ENCODE measurements at places on chromosomes 16 and 17.

GRCh38 chr16:20410121-20410723 lies 888 bp downstream of the ACSM5 start:
- H3K4me1 ChIP-seq = peaks cover 3% of the 10 kb centered on the region
- H3K27ac ChIP-seq = no peak overlapping the region
- no peak for DNase-seq
- H3K36me3 ChIP-seq = no peaks in the 10 kb centered on the region
- H3K4me3 ChIP-seq = no peak overlapping the region
- H3K27me3 ChIP-seq = no peaks in the 10 kb centered on the region

DNA sequence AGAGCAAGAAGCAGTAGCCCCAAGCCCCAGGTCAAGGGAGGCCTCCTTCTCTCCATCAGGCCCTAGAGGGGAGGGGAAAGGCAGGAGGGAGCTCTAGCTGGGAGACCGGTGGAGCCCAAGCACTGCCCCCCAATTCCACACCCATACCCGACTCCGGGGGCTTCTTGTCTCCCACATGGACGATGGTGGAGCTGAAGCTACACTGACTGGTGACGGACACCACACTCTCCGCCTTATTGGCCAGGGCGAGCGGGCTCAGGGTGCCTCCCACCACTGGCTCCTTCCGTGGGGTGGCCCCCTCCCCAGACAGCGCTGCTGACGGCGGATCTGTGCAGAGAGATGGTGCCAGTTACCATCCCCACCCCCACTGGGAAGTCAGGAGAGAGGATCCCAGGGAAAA lies 6.4 kb downstream of the PER1 start:
- peaks cover 8% of the 10 kb centered on the region for H3K36me3 ChIP-seq
- no peak for DNase-seq
- H3K4me3 ChIP-seq = no peak overlapping the region

DNA sequence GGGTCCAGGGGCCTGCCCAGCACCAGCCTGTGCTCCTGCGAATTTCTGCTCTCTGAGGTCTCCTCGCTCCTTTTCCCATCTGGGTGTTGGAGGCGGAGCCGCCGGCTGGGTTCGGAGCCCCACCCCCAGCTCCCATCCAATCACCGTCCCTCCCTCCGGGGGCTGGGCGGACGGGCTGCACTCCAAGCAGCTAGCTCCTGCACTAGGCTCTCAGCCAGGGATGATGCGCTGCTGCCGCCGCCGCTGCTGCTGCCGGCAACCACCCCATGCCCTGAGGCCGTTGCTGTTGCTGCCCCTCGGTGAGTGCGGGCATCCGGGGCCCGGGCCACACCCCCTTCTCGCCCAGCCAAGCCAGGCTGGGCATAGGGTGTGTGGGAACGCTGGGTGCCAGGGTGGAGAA lies at the start of gene NRN1L:
NRN1L (plus strand) TSS at position 202 of the 400 bp plus-strand sequence; CDS start at position 221, 19 bp downstream.
- H3K4me1 ChIP-seq = peaks cover 3% of the 10 kb centered on the region
- DNase-seq = peak; percentile 95
- no peak within 1 kb of the TSS for H3K4me3 ChIP-seq
- peaks cover 15% of the 10 kb centered on the region for H3K36me3 ChIP-seq
- no peak within 1 kb of the TSS for H3K27ac ChIP-seq
- no peaks in the 10 kb centered on the region for H3K27me3 ChIP-seq

DNA sequence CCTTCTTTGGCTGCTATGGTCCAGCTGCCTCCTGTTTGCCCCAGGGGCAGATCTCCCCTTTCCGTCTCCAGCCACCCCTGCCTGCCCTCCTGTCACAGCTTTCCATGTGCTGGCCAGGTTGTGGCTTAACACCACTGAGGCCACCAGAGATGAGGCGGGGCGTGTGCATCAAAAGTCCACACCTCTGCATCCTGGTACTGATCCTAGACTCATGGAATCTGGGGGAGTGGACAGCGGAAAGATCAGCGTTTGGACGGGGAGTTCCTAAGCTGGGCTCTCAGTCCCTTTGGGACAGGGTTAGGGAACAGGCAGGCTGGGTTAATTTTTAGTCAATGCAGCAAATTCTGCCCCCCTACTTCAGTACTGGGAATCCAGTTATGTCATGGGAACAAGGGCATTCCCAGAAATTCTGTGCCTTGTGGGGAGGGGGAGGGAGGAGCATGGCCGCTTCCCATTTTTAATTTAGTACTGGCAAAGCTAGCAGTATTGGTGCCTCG lies 3.9 kb downstream of the IGFBP4 start:
- no peaks in the 10 kb centered on the region for H3K27me3 ChIP-seq
- H3K27ac ChIP-seq = no peak overlapping the region
- no peak overlapping the region for H3K4me3 ChIP-seq
- H3K4me1 ChIP-seq = peaks cover 3% of the 10 kb centered on the region
- no peak for DNase-seq
- no peaks in the 10 kb centered on the region for H3K36me3 ChIP-seq

- H3K4me1 ChIP-seq = no peaks in the 10 kb centered on the region
- H3K27me3 ChIP-seq = no peaks in the 10 kb centered on the region
- H3K27ac ChIP-seq = no peak overlapping the region
These were observed 8.9 kb downstream of the OR4D1 start for GRCh38 chr17:58156839-58157803.

DNA sequence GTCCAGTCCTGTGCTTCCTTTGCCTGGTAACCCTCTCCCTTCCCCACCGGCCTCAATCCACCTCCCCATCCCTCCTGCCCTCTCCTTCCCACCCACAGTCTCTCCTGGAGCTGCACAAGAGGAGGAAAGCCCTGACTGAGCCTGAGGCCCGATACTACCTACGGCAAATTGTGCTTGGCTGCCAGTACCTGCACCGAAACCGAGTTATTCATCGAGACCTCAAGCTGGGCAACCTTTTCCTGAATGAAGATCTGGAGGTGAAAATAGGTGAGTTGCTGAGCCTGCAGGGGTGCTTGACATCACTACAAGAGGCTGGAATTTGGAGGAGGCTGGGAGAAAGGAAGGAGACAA lies 1.3 kb downstream of the PLK1 start:
- no peak overlapping the region for H3K27ac ChIP-seq
- H3K4me1 ChIP-seq = peaks cover 2% of the 10 kb centered on the region
- H3K36me3 ChIP-seq = peaks cover 16% of the 10 kb centered on the region
- peak overlapping the region; percentile 41 for H3K4me3 ChIP-seq

DNA sequence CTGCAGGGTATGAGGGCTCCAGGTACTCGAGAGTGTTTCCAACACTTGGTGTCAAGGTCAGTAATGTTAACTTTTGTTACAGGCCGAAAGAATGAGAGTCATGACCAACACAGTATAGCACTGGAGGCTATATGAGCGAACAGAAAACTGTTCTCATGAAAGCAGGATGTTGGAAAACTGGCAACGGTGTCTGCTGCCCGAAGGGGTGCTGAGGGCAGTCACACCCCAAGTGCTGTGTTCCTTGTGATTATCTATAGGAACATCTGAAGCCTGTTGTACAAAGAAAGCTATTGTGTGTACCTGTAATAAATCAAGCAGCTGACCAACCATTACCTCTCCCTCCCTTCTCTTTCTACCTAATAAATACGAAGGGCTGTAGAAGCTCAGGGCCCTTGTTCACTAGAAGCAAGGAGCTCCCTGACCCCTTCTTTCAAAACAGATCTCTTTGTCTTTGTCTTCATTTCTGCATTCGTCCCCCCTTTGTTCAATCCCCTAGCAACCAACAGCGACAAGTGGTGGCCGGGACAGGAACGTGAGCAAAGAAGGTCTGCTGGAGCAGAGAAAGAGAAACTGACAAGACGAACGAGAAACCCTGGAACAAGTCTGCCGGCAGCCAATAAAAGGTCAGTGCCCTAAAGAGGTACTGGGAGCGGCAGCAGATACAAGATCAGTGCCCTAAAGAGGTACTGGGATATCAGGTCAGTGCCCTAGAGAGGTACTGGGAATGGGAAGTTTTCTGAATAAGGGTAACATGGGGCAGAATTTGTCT lies 7.6 kb downstream of the CD300LD start:
- no peaks in the 10 kb centered on the region for H3K36me3 ChIP-seq
- H3K4me3 ChIP-seq = no peak overlapping the region
- no peak for DNase-seq
- no peak overlapping the region for H3K27ac ChIP-seq
- H3K27me3 ChIP-seq = no peaks in the 10 kb centered on the region
- H3K4me1 ChIP-seq = no peaks in the 10 kb centered on the region

GRCh38 chr16:85677383-85677967 lies 11.3 kb downstream of the GINS2 start:
- H3K27me3 ChIP-seq = no peaks in the 10 kb centered on the region
- no peak overlapping the region for H3K27ac ChIP-seq
- H3K4me1 ChIP-seq = no peaks in the 10 kb centered on the region
- DNase-seq = no peak
- no peak overlapping the region for H3K4me3 ChIP-seq

- no peaks in the 10 kb centered on the region for H3K36me3 ChIP-seq
- H3K4me3 ChIP-seq = no peak overlapping the region
- H3K4me1 ChIP-seq = no peaks in the 10 kb centered on the region
- no peak overlapping the region for H3K27ac ChIP-seq
- no peak for DNase-seq
- H3K27me3 ChIP-seq = no peaks in the 10 kb centered on the region
These were observed 3.6 kb downstream of the RNF166 start for GRCh38 chr16:88702371-88703210.

GRCh38 chr17:81930142-81931125 lies 2.9 kb upstream of the MAFG start:
- no peak overlapping the region for H3K4me3 ChIP-seq
- no peaks in the 10 kb centered on the region for H3K27me3 ChIP-seq
- H3K36me3 ChIP-seq = peaks cover 2% of the 10 kb centered on the region
- peaks cover 3% of the 10 kb centered on the region for H3K4me1 ChIP-seq

DNA sequence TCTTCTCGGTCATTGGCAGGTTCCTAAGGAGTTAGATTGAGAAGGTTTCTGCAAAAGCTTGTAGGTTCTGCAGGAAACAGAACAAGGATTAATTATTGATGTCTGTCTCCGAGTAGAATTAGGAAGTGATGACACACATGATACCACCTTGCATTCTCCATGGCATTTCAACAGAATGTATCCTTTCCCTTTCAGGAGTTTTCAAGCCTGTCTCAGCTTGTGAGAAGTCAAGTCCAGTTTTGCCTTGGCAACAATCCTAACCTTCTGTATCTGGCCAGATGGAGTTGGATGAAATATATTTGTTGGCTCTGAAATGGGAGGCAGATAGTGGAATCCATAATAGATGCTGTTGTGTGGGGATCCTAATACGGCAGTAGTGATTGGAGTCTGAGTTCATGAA lies 235.5 kb downstream of the SHISA9 start:
- H3K27me3 ChIP-seq = no peaks in the 10 kb centered on the region
- H3K4me1 ChIP-seq = peaks cover under 1% of the 10 kb centered on the region
- no peaks in the 10 kb centered on the region for H3K36me3 ChIP-seq
- no peak overlapping the region for H3K27ac ChIP-seq
- H3K4me3 ChIP-seq = no peak overlapping the region
- DNase-seq = no peak

DNA sequence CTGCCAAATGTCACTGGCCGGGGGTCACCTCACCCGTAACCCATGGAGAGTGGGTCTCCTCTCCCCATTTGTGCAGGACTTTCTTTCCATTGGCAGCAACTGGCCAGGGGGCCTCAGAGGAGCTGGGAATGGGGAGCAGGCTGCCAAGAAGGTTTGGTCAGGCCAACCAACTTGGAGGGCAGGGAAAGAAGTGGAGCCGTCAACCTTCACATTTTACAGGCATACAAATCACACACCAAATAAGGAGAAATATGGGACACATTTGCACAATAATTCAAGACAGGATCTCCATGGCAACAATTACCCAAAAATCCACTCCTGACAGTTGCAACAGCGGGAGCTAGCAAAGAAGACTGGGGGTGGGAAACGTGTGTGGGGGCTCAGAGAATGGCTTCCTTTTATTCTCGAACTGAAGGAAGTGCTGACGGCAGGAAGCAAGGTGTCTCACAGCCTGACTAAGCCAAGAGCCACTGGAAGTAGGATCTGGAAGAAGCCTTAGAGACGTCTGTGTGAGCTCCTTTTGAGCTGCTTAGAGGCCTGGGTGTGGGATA lies 20.9 kb downstream of the RPRML start:
- H3K27ac ChIP-seq = no peak overlapping the region
- no peaks in the 10 kb centered on the region for H3K36me3 ChIP-seq
- H3K4me1 ChIP-seq = no peaks in the 10 kb centered on the region
- no peak overlapping the region for H3K4me3 ChIP-seq
- H3K27me3 ChIP-seq = no peaks in the 10 kb centered on the region

DNA sequence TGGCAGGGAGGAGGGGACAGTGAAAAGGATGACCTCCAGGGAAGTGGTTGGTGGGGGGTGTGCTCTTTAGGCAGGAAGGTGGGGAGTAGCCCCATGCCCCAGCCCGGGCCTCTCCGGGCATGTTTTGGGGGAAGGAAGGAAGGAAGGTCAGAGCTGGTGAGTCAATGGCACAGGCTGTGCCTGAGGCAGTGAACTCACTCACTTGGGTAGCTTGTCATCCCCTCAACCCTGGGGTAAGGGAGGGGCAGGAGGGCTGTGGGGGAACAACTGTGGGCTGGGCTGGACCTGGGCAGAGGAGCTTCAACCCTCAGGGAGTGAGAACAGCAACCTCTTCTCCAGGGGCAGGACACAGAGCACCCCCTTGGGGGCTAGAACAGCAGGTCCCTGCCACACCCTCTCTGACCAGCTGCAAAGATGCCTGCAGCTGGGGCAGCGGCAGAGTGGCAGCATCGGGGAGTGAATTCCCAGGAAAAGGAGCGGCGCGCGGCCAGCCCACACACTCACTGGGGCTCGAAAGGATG lies 6.3 kb downstream of the CSF3 start:
- no peak overlapping the region for H3K4me3 ChIP-seq
- no peaks in the 10 kb centered on the region for H3K27me3 ChIP-seq
- H3K27ac ChIP-seq = no peak overlapping the region
- H3K4me1 ChIP-seq = peaks cover 3% of the 10 kb centered on the region

DNA sequence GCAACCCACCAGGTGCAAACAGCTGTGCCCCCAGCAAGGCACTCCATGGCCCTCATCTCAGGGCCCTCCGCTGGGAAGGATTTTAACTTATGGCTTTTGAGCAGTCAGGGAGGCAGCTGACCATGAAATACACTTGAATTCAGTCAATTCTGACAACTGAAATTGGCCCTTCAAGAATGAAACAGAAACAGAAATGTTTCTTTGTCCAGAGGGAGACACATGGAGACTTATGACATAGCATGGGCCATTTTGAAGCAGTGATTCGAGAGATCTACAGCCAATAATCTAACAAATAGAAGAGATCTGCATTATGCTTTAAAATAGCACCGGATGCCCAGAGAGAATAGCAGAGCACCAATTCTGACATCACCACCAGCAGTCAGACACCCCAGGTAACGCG lies 7.5 kb downstream of the CACNG1 start:
- H3K36me3 ChIP-seq = no peaks in the 10 kb centered on the region
- H3K27ac ChIP-seq = no peak overlapping the region
- no peaks in the 10 kb centered on the region for H3K27me3 ChIP-seq
- no peaks in the 10 kb centered on the region for H3K4me1 ChIP-seq
- no peak overlapping the region for H3K4me3 ChIP-seq

DNA sequence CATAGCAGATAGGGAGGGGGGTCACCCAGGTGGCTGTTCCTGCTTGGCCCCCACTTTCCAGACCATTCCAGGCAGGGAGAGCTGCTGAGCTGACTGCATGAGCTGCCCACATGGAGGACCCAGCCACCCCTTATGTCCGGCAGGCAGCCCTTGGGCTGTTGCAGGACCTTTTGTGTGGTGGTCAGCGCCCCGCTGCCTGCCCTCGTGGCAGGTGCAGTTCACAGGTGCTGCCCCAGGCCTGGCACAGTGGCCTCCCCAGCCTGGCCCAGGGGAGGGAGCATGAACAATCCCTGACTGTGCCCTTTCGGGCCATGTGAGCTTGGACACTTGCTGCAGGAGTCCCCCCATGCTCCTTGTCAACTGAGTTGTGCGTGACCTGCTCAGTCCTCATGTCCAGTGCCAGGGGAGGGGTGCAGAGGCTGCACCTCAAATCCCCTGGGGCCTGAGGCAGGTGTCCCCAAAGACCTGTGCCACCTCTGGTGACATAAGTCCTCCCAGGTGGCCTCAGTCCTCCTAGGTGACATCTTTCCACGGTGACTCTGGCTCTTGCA lies 8.6 kb downstream of the TBC1D26 start:
- H3K27ac ChIP-seq = no peak overlapping the region
- DNase-seq = no peak
- no peaks in the 10 kb centered on the region for H3K27me3 ChIP-seq
- H3K4me1 ChIP-seq = peaks cover 2% of the 10 kb centered on the region
- H3K36me3 ChIP-seq = no peaks in the 10 kb centered on the region
- H3K4me3 ChIP-seq = no peak overlapping the region

Data from mesendoderm (in vitro differentiated cells).